ENCODE measurements at places on chromosomes 1 and 21.

DNA sequence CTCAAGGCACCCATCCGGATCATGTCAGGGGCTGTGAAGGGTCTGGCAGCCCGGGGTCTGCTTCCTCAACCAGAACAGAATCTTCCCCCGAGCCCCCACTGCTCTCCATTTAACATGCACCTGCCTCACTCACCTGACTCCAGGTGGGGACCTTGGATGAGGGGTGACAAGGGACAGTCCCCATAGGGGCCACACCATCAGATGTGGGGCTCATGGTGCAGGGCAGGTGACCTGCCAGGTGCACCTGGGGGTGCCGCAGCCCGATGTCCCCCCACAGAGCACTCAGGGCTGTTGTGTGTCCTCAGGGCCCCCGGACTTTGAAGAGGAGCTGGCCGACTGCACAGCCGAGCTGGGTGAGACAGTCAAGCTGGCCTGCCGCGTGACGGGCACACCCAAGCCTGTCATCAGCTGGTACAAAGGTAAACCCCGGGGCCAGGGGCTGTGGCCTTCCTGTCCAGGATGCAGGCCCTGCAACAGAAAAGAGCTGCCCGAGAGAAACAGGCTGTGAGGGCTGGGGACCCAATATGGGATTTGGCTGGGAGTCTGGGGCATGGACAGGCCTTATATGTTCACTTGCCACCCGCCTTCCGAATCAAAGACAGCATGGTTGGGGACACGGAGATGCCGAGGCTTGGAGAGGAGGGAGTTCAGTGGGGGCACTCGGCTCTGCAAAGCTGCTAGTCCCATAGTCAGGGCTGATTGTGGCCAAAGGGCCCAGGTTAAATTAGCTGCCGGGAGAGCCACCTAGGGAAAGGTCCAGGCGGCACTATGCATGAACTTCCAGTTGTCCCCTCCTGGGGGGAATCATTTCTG, 64.6 kb downstream of the TRIM11 start:
- DNase-seq = no peak

- DNase-seq = no peak
Measured at GRCh38 chr1:67780637-67781036, 52.6 kb downstream of the GNG12 start.

DNA sequence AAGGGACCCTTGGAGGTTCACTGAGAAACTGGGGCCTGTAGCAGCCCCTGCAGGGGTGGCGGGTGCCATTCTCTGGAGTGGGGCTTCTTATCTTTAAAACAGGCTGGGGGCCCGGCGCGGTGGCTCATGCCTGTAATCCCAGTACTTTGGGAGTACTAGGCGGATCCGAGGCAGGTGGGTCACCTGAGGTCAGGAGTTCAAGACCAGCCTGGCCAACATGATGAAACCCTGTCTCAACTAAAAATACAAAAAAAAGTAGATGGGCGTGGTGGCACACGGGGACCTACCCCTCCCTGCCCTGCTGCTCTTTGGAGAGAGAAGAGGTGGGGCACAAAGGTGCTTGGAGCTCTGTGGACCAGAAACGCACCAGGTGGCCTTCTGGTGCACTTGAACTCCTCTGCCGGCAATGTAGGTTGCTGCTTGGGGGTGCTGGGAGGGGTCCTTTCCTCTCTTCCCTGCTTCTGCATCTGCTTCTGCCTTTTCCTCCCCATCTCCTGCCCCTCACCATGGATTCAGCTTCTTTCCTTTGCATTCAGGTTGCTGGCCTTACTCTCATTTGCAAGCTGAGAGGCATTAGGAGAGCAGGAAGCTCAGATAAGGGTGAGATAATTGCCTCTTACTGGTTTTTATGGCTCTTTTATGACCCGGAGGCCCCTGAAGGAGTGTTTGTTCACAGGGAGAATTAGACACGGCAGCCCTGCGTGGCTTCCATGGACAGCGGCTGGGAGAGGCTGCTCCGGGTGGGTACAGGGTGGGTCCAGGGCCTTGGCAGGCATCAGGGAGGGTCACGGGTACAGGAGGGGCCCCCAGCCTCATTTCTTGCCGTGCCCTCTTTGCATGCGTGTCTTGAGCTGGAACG, 57.4 kb downstream of the ARHGEF10L start:
- DNase-seq = no peak

GRCh38 chr1:30476911-30477459, 246.4 kb downstream of the MATN1 start:
- DNase-seq = no peak

DNA sequence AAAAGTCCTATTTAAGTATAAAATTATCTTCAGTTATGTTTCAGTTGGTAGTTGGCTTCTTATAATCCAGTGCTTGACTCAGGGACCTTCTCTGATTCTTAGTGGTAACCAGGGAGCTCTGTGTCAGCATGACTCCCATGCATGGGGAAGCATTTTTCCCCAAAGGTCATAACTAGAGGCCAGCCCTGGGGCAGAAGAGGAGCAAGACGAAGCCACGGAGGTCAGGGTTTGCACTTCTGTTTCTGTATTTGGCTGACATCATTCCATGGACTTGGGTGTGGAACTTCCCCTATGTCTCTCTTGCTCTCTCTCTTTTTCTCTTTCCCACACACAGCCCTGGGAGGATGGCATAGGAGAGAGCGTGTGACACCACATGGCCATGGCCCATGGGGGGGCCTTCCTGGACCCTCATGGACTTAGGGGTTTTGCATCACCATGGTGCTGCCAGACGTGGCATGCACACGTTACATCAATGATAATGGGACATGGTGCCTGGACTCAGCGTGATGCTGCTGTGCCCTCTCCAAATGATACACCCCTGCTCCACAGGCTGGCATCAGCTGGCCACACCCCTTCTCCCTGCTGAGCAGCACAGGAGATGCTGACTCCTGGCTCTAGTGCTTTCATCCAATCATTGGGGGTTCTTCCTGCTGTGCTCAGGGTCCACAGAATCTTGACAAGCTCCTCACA, 260.5 kb downstream of the KCNJ6 start:
- no peak for DNase-seq

- DNase-seq = no peak
Measured at GRCh38 chr1:108819878-108820277, 37.0 kb downstream of the AKNAD1 start.

GRCh38 chr1:157469300-157469699, 83.0 kb downstream of the FCRL5 start:
- no peak for DNase-seq

DNA sequence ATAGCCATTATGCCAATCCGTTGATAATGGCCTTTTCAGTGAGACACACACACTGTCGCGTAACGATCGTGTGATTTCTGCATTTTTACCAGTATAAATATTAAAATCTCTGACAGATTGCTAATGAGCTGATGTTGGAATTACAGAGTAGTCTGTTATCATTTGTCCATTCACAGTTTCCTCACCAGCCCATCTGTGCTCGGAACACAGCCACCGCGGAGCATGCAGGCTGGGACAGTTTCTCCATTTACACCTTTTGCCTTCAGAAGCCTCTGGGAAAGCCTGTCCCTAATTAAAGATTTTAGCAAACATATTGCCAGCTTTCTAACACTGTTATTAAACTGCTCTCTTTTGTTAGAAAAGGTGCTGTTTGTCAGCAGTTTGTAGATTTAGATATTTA, 82.2 kb upstream of the BARHL2 start:
- no peak for DNase-seq

DNA sequence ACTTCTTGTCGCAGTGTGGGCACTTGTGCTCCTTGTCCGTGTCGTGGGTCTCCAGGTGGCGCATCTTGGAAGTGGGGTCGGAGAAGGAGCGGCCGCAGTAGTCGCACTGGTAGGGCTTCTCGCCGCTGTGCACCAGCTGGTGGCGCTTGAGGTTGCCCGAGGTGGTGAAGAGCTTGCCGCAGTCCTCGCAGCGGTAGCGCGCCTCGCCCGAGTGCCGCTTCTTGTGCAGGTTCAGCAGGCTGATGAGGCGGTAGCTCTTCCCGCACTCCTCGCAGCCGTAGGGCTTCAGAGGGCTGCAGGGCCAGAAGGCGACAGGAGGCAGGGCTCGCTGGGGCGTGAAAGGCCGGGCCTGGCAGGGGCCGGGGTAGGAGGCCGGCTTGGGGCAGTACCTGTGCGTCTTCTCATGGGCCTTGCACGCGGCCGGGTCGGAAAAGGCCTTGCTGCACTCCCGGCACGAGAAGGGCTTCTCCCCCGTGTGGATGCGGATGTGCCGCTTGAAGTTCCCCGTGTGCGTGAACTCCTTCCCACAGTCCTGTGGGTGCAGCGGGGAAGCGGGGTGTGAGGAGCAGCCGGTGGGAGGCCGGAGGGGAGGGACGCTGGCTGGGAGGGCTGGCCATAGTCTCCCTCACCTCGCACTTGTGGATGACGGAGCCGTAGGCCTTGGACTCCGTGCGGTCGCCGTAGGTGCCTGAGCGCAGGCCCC, 31.4 kb downstream of the ZBTB17 start:
- DNase-seq = no peak

- DNase-seq = no peak
Measured at GRCh38 chr1:31926252-31926651, 11.9 kb downstream of the PTP4A2 start.

DNA sequence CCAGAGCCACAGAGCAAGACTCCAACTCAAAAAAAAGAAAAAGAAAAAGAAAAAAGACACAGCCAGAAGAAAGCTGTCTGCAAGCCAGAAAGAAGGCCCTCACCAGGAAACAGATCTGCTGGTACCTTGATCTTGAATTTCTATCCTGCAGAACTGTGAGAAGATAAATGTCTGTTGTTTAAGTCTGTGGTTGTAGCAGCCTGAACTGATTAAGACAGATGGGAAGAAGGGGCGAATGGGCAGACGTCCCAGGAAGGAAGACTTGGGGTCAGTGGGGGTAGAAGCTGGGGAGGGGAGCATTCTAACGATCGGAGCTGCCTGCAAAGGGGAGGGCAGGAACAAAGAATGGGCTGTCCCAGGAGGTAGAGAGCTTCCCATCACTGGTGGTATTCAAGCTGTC, 6.3 kb downstream of the SLC2A7 start:
- DNase-seq = no peak

GRCh38 chr1:73104749-73105148, 822.4 kb upstream of the NEGR1 start:
- no peak for DNase-seq

DNA sequence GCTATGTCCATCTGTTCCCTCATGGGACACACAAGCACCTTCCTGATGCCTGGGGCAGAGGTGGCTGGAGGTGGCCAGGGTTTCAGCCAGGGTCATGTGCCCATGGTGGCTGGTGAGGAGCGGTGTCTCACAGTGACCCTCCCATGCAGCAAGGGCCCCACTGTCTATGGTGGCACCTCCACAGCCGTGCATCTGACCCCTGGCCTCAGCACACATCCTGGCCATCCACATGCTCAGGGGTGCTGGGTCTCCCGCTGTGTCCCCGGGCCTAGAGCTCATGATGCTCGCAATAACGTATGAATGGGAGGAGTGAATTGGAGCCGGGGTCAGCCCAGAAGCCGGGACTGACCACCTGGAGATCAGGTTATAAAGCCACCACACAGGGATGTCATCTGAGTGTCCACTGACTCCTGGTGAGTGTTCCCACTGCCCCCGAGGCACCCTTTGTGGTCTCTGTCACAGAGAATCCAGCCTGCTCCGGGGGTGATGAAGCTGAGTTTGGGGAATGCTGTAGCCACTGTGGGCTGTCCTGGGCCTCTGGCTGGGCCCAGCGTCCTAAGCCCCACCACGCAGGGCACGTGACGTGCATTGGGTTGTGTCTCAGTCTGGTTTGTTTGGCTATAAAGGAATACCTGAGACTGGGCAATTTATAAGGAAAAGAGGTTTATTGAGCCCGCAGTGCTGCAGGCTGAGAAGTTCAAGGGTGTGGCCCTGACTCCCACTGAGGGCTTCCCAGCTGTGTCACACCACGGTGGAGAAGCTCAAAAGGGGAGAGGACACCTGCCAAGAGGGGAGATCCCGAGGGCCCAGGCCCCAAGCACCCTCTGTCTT, 51.7 kb downstream of the SIK1 start:
- DNase-seq = no peak

GRCh38 chr1:26307363-26307781, 936 bp upstream of the UBXN11 start:
- no peak for DNase-seq

DNA sequence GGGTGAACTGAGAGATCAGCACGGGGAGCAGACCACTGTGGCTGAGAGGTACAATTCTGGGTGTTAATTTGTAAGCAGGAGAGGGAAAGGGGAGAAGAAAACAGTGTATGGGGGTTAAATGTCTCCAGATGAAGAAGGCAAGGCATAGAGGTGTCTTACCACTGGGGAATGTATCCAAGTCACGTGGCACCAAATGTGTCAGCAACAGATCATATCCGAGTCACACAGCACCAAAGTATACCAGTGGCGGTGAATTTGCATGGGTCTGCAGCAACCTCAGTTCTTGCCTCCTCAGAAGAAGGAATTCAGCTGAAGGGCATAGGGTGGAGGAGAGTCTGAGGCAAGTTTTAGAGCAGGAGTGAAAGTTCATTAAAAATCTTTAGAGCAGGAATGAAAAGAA, 21.2 kb upstream of the SYCP1 start:
- DNase-seq = no peak

DNA sequence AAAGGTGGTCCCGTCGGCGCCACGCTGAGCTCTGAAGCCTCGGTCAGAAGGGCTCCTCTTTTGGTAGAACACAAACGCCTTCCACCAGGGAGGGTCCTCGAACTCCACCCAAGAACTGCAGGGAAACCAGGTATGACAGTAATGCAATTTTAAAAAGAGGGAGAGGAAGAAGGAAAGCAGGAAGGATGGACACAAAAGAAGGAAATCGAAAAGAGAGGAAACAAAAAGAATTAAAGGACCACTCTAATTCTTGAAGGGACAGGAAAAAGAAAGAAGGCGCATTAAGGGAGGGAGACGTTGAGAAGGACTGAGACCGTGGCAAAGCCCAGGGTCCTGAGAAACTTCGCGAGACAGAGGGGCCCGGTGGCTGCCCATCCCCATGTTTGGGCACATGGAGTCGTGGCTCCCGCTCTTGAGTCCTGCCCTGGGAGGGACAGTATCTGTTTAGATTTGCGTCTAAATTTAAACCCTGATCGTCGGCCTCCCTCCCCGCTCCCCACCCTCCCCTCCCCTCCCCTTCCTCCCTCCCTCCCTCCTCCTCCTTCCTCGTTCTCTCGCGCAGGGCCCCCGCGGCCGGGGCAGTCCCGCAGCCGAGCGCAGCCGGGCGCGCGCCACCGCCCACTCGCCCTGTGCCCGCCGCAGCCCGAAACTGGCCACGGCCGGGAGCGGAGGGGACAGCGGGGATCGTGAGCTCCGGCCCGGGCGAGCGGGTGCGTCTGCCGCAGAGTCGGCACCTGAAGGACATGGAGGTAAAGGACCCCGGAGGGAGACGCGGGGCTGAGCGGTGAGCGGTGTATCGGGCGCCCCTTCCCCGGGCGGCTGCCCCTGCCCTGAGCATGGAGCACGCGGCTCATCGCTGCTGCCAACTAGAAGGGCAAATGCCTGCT, at the start of gene RCSD1:
RCSD1 (plus strand) TSS at position 552 of the 887 bp plus-strand sequence; CDS start at position 744, 192 bp downstream.
- DNase-seq = no peak

- no peak for DNase-seq
Measured at GRCh38 chr1:219712506-219712905, 99.6 kb upstream of the ZC3H11B start.

All from Caki2 (cell line).